ENCODE measurements at places on chromosomes 3 and 15.

DNA sequence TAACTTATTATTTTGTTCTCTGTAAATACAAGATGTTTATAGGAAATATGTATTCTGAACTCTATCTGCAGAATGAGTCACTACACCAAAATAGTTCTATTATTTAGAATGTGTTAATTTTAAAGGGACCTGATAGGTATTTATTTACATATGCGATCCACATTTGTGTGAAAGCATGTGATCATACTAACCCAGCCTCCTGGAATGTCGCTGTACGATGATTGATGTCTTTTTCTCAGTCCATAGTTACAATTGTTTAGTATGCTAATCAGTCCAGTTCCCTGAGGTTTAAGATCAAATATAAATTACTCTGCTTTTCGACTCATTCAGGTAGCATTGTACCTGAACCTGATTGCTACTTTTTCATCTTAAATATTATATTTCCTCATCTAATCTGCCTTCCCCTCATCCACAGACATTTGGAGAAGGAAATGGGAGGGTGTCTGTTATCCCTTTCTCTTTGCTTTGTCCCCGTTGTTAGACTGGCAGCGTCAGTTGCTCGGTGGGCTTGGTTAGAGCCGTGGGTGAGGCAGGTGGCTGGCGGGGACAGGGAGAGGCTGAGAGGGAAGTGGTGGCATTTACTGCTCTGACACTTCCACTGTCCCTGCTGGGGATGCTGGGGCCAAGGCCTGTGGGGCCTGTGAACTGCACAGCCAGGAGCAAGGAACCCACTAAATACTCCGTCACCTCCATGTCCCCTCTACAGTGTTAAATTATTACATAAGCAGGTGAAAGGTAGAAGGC is 27.8 kb upstream of the NR2E3 start:
- no peak for DNase-seq

GRCh38 chr3:197907196-197907595 is 42.8 kb upstream of the RPL35A start:
- no peak for DNase-seq

- DNase-seq: no peak
These were observed 2.4 kb downstream of the ROBO2 start for GRCh38 chr3:77042343-77042742.

GRCh38 chr3:30418443-30418842 is 188.0 kb upstream of the TGFBR2 start:
- DNase-seq: no peak

- no peak for DNase-seq
These were observed 975 bp downstream of the PCSK6 start for GRCh38 chr15:101488300-101489164.
